ENCODE measurements at places on chromosomes 11 and 22.

- DNase-seq: peak; percentile 21
Measured at GRCh38 chr11:47186076-47186699, at the start of gene PACSIN3. PACSIN3 (minus strand) TSS chr11:47186434; CDS start chr11:47182727, 3,707 bp downstream.

DNA sequence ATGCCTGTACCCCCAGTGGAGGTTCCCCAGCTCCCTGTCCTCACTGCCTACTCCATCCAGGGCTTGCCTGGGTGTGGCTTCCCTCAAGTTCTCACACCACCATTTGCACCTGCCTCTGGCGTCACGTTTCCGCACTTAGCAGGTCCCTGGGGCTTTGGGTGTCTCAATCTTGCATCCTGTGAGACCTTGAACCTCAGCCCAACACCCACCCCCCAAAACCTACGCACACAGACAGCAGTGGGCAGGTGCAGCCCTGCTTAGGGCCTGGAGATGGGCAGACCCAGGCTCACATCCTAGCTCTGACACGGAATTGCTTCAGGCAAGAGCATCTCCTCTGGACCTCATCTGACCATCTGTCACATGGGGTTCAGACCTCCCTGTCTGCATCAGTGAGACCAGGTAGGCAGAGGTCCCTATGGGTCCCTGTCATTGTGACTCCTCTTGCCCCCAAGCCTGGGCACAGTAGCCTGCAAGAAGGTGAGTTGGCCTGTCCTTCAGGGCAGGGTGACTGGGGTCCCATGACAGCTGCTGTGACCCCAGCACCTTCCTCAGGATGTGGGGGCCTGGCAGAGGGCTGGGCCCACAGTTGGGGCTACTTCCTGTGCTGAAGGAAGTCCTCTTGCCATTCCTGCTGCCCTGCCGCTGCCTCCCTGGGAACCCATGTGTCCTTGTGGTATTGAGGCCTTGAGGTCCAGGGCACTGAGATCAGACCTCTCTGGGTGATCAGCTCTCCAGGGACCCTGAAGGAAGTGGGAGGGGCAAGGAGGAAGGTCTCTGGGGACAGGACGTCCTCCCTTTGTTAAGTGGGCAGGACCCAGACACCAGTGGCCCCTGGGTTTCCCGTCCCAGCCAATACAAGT lies 2.0 kb downstream of the SIPA1 start:
- DNase-seq: no peak

DNA sequence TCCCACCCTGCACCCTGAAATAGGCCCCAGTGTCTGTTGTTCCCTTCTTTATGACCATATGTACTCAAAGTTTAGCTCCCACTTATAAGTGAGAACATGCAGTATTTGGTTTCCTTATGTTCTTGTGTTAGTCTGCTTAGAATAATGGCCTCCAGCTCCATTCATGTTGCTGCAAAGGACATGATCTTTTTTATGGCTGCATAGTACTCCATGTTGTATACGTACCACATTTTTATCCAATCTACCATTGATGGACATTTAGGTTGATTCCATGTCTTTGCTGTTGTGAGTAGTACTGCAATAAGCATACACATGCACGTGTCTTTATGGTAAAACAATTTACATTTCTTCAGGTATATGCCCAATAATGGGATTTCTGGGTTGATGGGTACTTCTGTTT lies 59.4 kb upstream of the ANGPTL5 start:
- DNase-seq: no peak

DNA sequence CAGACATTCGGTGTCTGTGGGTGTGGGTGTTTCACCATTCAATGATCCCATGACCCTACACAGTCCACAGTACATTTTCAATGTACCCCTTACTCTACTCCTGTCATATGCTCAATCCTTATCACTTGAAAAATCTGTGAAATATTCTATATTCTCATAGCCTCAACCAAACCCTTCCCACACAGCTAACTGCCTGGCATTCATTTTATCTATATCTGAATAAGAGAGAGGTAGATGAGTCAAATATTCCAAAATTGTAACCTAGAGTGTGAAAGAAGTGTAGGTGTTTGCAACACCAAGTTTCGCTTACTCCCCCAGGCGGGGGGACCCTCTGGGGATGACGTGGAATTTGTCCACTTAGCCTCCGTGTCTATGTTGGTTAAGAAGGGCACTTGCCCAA lies 354.8 kb downstream of the ETS1 start:
- DNase-seq: no peak

- no peak for DNase-seq
Measured at GRCh38 chr22:21624120-21624879, 5.5 kb downstream of the YDJC start.

- DNase-seq: no peak
Measured at GRCh38 chr11:13698132-13698531, 29.7 kb downstream of the FAR1 start.

- no peak for DNase-seq
Measured at GRCh38 chr11:14565845-14566244, 45.7 kb upstream of the PSMA1 start.

- no peak for DNase-seq
Measured at GRCh38 chr11:9905501-9905951, 241.6 kb downstream of the SWAP70 start.

GRCh38 chr22:17381192-17381913 lies 12.1 kb downstream of the CECR2 start:
- DNase-seq: no peak

DNA sequence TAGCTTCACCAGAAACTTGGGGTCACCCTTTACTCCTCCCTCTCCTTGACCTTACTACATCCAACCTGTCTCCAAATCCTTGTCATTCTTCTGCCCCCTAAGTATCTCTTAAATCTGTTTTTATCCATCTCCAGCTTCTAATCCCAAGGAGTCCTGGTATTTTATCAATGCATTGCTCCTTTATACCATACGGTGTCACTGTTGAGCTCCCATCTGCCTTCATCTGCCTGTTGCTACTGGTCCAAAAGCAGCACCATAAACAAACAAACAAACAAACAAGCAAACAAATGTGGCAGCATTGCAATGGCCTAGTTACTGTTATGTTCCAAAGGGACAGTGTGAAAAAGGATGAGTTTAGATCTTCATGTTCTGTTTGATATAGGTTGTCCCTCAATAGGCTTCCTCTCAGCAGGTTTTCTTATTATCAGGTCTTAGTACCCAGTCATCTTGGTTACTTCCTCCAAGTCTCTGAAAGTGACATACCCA lies 34.2 kb downstream of the DNHD1 start:
- peak; percentile 29 for DNase-seq

GRCh38 chr11:107564877-107565218 lies 687 bp downstream of the ALKBH8 start:
- no peak for DNase-seq

DNA sequence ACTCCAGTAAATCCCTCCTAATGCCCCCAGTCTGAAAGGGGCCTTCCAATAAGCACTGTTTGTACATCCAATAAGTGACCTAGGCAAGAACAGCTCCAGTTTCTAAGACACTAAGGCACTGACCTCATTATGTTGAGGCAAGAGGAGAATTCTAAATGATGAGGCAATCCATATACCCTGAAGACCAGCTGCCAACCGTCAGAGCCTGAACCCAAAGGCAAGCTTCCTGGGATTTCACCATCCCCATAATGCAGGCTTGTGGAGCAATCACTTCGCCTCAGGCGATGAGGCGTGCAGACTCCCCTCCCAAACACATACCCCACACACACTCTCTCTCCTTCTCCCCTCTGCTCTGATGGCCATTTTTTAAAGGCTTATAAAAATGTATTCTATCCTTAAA lies 49.5 kb downstream of the LGR4 start:
- DNase-seq: no peak

- DNase-seq: no peak
Measured at GRCh38 chr11:26017322-26017860, 314.5 kb upstream of the ANO3 start.

GRCh38 chr11:133800666-133801065 lies 44.6 kb downstream of the SPATA19 start:
- DNase-seq: no peak
